NCI-H345 (cell line): ENCODE measurements at places on chromosomes 12 and 14.

DNA sequence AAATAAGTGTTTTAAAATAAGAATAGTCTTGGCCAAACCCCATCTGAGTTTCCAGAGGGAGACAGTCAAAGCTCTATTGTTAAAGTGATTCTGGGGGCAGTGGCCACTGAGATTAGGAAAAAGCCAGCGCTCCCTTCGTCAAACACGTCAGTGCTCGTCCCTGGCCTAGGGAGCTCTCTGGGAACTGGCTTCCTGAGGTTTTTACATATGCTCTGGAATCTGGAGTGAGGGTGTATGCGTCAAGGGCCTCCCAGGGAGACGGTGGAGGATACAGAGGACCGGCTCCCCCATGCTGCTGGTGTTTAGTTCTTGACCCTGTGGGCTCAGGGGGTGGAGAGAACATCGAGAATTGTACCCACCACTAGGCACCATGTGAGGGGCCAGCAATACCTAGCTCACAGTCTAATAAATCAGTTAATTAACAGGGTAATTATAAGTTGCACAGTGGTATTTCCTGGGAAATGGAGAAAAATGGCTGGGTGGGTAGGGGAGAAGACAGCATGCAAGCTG lies 87.0 kb downstream of the SLC25A47 start:
- DNase-seq = no peak

DNA sequence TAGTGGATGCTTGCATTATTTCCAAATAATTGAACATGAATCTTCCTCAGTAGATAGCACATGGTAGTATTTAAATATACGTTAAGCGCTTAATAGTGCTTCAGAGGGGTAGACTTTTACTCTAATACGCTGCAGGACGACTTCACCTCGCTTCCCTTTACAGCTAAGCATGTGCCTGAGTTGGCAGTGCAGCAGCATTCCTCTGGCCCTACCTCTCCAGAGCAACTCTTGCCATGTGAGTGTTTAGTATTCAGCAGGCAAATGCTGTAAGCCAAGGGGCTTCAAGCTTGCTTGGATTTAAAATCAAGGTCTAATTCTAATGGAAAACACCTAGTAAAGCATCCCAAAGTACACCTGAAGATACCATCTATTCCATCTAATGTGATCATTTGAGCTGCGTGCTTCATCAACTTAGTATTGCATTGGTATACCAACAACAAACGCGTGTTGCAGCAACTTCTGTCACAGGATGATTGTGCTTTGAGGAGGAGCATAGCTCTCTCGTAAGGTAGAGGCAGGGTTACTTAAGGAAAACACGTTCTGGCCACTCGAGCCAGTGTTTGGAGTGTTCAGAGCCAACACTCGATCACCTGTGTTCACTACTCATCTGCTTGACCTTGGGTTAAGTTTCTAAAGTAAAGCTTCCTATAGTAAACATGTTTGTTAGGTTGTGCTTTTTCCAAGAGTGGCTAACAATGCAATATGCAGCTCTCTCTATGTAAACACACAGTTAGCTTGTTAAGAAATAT lies 60.6 kb downstream of the PIWIL1 start:
- DNase-seq = no peak

- DNase-seq = no peak
These were observed 93.5 kb downstream of the PLEKHA5 start for GRCh38 chr12:19223018-19223417.

GRCh38 chr12:52380271-52380694 lies 5.2 kb downstream of the KRT84 start:
- peak; percentile 35 for DNase-seq

DNA sequence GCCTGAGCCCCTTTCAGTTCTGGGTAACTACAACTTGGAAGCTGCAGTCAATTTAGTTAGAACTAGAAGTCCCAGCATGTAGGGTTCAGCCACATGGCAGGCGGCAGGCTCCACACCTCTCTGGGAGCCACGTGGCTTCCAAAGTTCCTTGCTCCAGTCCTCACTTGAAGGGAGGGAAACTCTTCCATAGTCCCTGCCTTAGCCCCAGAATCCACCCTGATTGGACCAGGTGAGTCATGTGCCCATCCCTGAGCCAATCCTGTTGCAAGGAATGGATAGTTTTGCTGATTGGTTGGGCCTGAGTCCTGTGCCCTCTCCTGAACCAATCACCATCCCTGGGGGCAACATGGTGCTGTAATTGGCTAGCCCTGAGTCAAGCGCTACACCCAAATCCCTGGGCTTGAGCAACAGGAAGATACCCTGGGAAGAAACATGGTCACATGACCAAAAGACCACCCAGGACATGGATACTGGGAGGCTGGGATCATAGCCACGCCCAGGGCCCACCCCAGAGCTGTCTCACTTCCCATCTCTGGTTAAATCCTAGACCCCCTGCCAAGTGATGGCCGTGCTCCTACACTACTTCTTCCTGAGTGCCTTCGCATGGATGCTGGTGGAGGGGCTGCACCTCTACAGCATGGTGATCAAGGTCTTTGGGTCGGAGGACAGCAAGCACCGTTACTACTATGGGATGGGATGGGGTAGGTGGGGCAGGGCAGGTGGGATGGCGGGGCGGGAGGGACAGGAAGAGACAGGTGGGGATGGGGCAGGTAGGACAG lies 154.7 kb downstream of the ADGRD1 start:
- DNase-seq = no peak

DNA sequence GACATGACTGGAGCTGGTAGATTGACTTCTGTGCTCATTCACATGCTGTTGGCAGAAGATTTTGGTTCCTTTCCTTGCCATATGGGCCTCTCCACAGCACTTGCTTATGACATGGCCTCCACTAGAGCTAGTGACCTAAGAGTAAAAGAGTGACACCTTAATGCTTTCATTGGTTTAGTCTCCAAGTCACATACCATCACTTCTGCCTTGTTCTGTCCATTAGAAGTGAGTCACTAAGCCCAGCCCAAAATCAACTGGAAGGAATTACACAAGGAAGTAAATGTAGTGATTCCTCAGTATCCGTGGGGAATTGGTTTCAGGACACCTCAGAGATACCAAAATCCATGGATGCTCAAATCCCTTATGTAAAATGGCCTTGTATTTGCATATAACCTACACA lies 81.3 kb downstream of the PPHLN1 start:
- no peak for DNase-seq

DNA sequence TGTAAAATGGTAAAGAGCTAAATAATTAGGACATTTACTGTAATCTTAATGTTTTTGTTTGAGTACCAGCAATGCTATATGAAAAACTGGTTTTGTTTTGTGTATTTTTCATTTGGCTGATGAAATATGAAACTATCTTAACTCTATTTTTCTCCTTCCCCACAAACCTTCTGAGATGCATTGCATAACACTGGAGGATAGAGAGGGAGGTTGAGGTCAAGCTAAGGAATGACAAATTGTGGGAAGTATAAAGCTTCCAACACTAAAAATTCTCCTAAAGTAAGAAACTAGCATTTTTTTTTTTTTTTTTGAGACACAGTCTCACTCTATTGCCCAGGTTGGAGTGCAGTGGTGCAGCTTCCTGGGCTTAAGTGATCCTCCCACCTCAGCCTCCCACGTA lies 31.5 kb upstream of the SRP54 start:
- DNase-seq = no peak

GRCh38 chr12:122244565-122245371 lies 18.9 kb upstream of the DIABLO start:
- no peak for DNase-seq

GRCh38 chr14:52703225-52703624 lies 3.8 kb upstream of the PSMC6 start:
- DNase-seq = no peak
